ENCODE measurements at places on chromosomes 3 and 15. TPM values are rescaled to one million over a fixed set of nuclear protein-coding genes. Genes with fewer than 3 reads are reported as not detected.

SUCLG2 gene
- total RNA-seq = 49.9 TPM

AADACL2 gene
- not detected for total RNA-seq

TBCCD1 gene
- 14.6 TPM for total RNA-seq

FANCD2OS gene
- not detected for total RNA-seq

PCOLCE2 gene
- 46.4 TPM for total RNA-seq

LTK gene
- total RNA-seq = not detected

RPL4 gene
- total RNA-seq = 3,244 TPM

DNA sequence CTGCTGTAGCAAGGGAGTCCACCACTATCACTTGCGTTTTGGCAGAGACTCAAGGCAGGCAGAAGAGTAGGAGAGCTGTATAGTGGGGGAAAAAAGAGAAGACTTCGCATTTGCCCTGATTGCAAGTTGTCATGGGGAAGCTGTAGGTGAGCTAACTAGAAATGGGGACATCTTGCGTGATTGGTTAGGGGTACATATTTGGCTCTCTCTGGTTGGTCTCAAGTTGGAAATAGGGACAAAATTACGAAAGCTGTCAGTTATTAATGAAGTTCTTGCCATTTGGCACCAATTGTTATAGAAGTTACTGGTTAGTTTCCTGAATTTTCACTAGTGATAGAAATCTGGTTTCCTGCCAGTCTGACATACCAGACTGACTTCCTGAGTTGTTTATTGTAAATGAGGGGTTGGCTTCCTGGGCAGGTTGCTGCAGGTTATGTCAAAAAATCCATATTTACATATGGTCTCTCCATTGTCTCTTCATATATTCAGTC is 8.2 kb upstream of the SENP7 start:
- no peak overlapping the region for H3K4me3 ChIP-seq
- no peaks in the 10 kb centered on the region for H3K36me3 ChIP-seq
- H3K27ac ChIP-seq = no peak overlapping the region
- H3K4me1 ChIP-seq = no peaks in the 10 kb centered on the region
- H3K27me3 ChIP-seq = 0 out of 2 replicates have a peak, but pooled peaks cover 7% of the 10 kb centered on the region

DNA sequence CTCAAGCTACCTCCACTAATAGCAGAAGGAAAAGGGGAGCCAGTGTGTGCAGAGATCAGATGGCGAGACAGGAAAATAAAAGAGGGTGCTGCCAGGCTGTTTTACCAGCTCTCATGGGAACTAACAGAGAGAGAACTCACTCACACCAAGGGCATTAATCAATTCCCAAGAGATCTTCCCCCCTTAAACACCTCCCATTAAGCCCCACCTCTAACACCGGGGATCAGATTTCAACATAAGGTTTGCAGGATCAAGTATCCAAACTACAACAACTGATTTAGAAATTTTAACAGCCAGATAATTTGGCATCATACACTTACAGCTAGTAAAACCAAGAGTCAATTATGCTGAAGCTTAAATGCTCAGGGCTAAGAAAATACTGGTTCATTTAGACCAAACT is 18.9 kb downstream of the CD200 start:
- H3K4me1 ChIP-seq = no peaks in the 10 kb centered on the region
- no peak overlapping the region for H3K27ac ChIP-seq
- no peaks in the 10 kb centered on the region for H3K36me3 ChIP-seq
- no peak overlapping the region for H3K4me3 ChIP-seq

- H3K4me3 ChIP-seq = no peak overlapping the region
- peaks cover 45% of the 10 kb centered on the region for H3K4me1 ChIP-seq
- peak; percentile 85 for DNase-seq
- H3K36me3 ChIP-seq = no peaks in the 10 kb centered on the region
- H3K27me3 ChIP-seq = no peaks in the 10 kb centered on the region
Observed at GRCh38 chr3:24156466-24156865, 211.4 kb downstream of the NR1D2 start.

DNA sequence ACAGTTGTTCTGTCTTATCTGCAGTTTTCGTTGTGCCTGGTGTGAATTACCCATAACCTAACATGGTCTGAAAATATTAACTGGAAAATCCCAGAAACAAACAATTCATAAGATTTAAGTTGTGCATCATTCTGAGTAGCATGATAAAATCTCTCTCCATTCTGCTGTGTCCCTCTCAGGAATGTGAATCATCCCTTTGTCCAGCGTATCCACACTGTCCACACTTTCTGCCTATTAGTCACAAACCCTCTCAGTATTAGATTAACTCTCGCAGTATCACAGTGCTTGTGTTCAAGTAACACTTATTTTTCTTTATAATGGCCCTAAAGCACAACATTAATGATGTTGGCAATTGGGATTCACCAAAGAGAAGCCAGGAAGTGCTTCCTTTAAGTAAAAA is 203.2 kb downstream of the CGGBP1 start:
- H3K4me1 ChIP-seq = peaks cover 25% of the 10 kb centered on the region
- peak; percentile 91 for DNase-seq
- H3K36me3 ChIP-seq = no peaks in the 10 kb centered on the region
- H3K4me3 ChIP-seq = peak overlapping the region; percentile 60
- peak overlapping the region; percentile 64 for H3K27ac ChIP-seq
- no peaks in the 10 kb centered on the region for H3K27me3 ChIP-seq

- H3K4me1 ChIP-seq = peaks cover 48% of the 10 kb centered on the region
- H3K27me3 ChIP-seq = no peaks in the 10 kb centered on the region
- peak overlapping the region; percentile 98 for H3K27ac ChIP-seq
Observed at GRCh38 chr3:185656321-185656840, 70.3 kb downstream of the SENP2 start.

GRCh38 chr3:138923531-138923994 is 23.4 kb downstream of the FOXL2 start:
- peaks cover 15% of the 10 kb centered on the region for H3K4me1 ChIP-seq
- DNase-seq = peak; percentile 81
- no peaks in the 10 kb centered on the region for H3K27me3 ChIP-seq

DNA sequence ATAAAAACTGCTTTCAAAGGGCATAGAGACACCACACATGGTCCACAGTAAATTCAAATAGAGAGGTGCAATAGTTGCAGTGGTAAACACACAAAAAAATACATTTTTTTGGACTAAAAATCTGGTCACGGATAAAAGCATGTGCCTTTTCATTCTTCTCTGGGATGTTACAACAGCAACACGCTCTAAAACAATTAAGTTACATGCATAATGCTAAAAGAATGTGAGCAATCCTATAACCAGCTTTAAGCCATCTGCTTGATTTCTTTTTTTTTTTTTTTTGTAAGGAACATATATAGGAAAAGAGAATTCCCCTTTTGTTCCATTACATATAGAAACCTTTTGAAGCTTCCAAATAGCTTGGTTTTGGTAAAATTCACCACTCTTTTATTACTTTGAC is 20.0 kb downstream of the WNT5A start:
- peaks cover 40% of the 10 kb centered on the region for H3K4me1 ChIP-seq
- DNase-seq = peak; percentile 77
- H3K36me3 ChIP-seq = peaks cover 35% of the 10 kb centered on the region

DNA sequence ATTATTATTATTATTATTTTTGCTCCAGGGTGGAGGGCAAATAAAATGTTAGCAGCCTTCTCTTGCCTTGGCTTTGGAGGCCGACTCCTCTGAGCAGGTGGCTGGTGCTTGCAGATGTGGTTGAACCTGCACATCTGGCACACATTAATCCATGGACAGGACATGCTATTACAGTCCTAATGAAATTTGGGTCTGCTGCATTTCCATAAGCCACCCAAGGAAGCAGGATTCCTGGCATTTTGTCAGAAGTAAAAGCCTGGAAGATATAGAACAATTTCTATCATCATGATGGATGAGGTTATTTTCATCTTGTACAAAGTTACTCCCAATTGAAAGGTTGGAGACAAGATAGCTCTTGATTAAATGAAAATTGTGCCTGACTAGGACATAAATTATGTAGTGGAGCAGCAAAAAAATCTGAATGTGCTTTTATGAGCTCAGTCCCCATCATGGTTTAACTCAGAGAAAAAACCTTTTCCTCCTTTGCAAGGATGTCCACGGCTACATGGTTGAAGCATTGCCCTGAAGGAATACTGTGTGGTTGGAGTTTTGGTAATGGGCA is 130.9 kb upstream of the RGMA start:
- no peaks in the 10 kb centered on the region for H3K27me3 ChIP-seq
- no peak for DNase-seq
- no peak overlapping the region for H3K4me3 ChIP-seq
- H3K36me3 ChIP-seq = no peaks in the 10 kb centered on the region

GRCh38 chr15:84987949-84988624 is 6.4 kb downstream of the PDE8A start:
- no peak overlapping the region for H3K4me3 ChIP-seq
- H3K27me3 ChIP-seq = no peaks in the 10 kb centered on the region
- H3K27ac ChIP-seq = no peak overlapping the region
- peaks cover 35% of the 10 kb centered on the region for H3K4me1 ChIP-seq

- H3K4me1 ChIP-seq = peaks cover 57% of the 10 kb centered on the region
- H3K4me3 ChIP-seq = no peak overlapping the region
- peak; percentile 97 for DNase-seq
- no peaks in the 10 kb centered on the region for H3K27me3 ChIP-seq
- peak overlapping the region; percentile 99 for H3K27ac ChIP-seq
- H3K36me3 ChIP-seq = 0 out of 2 replicates have a peak, but pooled peaks cover 3% of the 10 kb centered on the region
Observed at GRCh38 chr3:55169608-55170072, 241.8 kb upstream of the LRTM1 start.

- H3K27ac ChIP-seq = no peak overlapping the region
- peaks cover 18% of the 10 kb centered on the region for H3K4me1 ChIP-seq
- DNase-seq = no peak
- H3K36me3 ChIP-seq = no peaks in the 10 kb centered on the region
- no peak overlapping the region for H3K4me3 ChIP-seq
Observed at GRCh38 chr15:39397883-39398282, 183.0 kb upstream of the THBS1 start.

GRCh38 chr3:134613006-134613520 is 37.8 kb downstream of the KY start:
- H3K4me1 ChIP-seq = no peaks in the 10 kb centered on the region
- no peak overlapping the region for H3K27ac ChIP-seq

GRCh38 chr3:47377186-47377585 is 3.6 kb upstream of the PTPN23 start:
- H3K36me3 ChIP-seq = no peaks in the 10 kb centered on the region

DNA sequence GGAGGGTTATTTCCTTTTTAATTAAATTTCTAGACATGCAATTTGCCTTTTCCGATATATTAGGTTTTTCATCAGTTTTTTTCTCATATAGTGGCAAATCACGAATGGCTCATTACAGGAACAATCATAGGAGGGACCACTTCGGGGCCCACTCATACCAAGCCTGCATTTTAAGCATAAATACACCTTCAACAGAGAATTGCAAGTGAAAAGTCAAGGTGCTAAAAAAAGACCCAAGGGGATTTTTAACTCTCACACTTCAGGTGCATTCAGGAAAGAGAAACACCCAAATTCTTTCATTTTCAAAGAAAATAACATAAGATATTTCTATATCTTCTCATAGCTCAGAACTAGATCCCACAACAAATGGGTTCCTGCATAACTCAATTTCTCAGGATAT is 979.6 kb upstream of the NR2F2 start:
- no peak for DNase-seq
- no peaks in the 10 kb centered on the region for H3K4me1 ChIP-seq
- no peaks in the 10 kb centered on the region for H3K36me3 ChIP-seq
- no peak overlapping the region for H3K27ac ChIP-seq
- no peaks in the 10 kb centered on the region for H3K27me3 ChIP-seq

GRCh38 chr15:100033140-100033857 is 300.1 kb upstream of the LYSMD4 start:
- DNase-seq = no peak
- H3K4me1 ChIP-seq = no peaks in the 10 kb centered on the region
- no peak overlapping the region for H3K27ac ChIP-seq

GRCh38 chr3:118504906-118505305 is 529.7 kb downstream of the IGSF11 start:
- no peak for DNase-seq
- no peak overlapping the region for H3K4me3 ChIP-seq
- H3K27ac ChIP-seq = no peak overlapping the region
- H3K4me1 ChIP-seq = no peaks in the 10 kb centered on the region
- H3K27me3 ChIP-seq = no peaks in the 10 kb centered on the region

DNA sequence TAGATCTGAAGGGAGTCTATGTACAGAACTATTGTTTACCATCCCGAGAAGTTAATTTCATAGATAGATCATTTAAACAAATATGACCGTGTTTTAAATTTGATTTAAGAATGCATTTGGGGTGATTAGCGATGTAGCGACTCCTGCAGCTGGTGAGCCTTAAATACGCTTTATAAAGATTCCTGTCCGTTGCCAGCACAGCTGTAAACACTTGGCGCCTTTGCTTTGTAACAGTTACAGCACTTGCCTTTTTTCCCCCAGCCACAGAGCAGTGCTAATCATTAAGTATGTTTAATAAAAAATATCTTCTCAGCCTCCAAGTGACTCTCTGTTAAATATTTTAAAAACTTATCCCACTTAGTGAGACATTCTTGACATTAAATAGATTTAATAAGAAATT is 333.8 kb downstream of the FEZF2 start:
- no peak for DNase-seq
- no peak overlapping the region for H3K4me3 ChIP-seq
- no peaks in the 10 kb centered on the region for H3K27me3 ChIP-seq

GRCh38 chr15:82165948-82166376 is 96.6 kb downstream of the EFL1 start:
- H3K4me1 ChIP-seq = peaks cover 18% of the 10 kb centered on the region
- H3K27ac ChIP-seq = no peak overlapping the region
- H3K27me3 ChIP-seq = no peaks in the 10 kb centered on the region
- peaks cover 23% of the 10 kb centered on the region for H3K36me3 ChIP-seq

- H3K4me3 ChIP-seq = no peak overlapping the region
- peak; percentile 67 for DNase-seq
- H3K27ac ChIP-seq = peak overlapping the region; percentile 26
- H3K27me3 ChIP-seq = no peaks in the 10 kb centered on the region
- H3K36me3 ChIP-seq = no peaks in the 10 kb centered on the region
Observed at GRCh38 chr3:43695443-43695842, 4.7 kb downstream of the ABHD5 start.

- no peak overlapping the region for H3K4me3 ChIP-seq
- no peak for DNase-seq
- no peaks in the 10 kb centered on the region for H3K27me3 ChIP-seq
- peaks cover 41% of the 10 kb centered on the region for H3K4me1 ChIP-seq
Observed at GRCh38 chr3:65827076-65827475, 211.6 kb downstream of the MAGI1 start.

DNA sequence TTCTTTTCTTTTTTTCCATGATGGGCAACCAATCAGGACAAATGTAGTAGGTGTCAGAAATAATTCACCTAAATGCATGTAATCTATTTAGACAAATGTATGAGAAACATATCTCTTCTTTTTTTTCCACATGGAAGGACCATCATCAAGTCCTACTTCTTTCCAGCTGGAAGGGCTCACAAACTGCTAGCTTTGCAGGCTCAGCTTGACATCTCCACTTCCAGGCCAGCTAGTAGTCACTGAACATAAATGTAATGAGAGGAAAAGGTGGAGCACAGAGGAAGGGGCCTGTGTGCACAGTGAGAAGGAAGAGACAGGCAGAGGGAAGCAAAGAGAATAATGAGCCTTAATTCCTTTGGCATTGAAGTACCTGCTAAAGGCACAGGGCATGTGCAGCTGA is 504.9 kb downstream of the MCTP2 start:
- no peaks in the 10 kb centered on the region for H3K27me3 ChIP-seq
- no peak overlapping the region for H3K4me3 ChIP-seq
- no peak overlapping the region for H3K27ac ChIP-seq
- no peaks in the 10 kb centered on the region for H3K4me1 ChIP-seq
